ENCODE measurements at places on chromosomes 2 and 18.

GRCh38 chr2:4831751-4832150 lies 860.4 kb upstream of the SOX11 start:
- no peak for DNase-seq

DNA sequence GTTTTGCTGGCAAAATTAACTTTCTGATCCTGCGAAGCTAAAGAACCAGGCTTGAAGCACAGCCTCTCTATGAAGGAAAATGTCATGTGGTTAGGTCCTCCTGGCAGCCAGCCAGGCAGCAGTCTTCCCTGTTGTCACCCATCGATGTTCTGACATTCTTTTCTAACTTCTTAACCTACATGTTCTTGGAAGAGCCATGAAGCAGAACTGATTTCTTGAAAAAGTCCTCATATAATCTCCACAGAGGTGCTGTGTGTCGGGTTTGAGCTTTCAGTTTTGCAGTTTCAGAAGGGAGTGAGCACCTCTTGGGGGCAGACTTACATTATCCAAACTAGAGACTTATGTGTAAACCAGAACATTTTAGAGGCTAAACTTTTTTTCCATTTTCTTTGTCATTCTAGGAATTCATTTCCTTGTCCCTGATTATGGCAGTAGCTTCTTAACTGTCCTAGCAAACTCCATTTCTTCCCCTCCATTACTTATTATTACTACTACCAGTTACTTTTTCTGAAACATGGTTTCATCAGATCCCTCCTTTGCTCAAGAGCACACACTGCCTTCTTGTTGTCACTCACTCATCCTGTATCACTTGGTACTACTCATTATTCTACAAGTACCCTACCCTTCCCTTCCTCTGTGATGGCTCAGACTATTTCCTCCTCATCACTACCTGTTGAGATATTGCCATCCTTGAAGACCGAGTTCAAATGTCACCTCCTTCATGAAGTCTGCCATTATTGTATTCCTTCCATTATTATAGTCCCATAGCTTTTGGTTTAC lies 31.1 kb downstream of the DOK1 start:
- DNase-seq: no peak

DNA sequence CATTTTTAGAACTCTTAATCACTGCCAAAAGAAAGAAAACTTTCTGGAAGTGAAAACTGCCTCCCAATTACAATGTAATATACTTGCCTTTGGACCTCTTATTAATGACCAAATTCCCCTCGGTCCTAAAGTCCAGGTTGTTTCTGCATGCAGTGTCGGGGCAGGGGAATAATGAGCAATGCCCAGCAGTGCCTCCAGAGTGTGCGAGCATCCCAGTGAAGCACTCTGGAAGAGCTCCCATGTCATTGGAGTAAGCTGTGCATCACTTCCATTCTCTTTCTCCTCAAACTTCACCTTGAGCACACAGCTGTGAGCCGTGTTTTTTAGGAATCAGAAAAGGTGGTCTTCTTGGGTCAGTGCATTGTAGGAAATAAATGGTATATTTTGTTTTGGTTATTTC lies 107.1 kb downstream of the SH3RF3 start:
- no peak for DNase-seq

GRCh38 chr2:44679990-44680389 lies 261.5 kb upstream of the SIX3 start:
- no peak for DNase-seq

DNA sequence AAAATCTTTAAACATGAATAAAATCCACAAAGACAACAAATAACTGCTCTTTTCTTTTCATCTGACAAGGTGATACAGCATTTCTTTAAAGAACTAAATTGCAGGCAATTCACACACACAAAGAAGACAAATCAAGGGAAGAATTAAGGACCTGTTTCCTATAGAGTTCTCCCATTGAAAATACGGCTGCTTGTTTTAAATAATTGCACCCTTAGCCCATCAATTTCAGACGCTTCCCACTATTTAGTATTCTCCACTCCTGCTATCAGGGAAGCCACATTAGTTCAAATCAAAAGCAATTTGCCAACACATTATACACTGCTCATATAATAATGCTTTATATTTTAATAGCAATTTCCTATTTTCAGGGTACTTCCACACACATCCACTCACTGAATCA lies 11.3 kb downstream of the CMPK2 start:
- no peak for DNase-seq

GRCh38 chr2:234292205-234292961 lies 204.5 kb downstream of the ARL4C start:
- no peak for DNase-seq

DNA sequence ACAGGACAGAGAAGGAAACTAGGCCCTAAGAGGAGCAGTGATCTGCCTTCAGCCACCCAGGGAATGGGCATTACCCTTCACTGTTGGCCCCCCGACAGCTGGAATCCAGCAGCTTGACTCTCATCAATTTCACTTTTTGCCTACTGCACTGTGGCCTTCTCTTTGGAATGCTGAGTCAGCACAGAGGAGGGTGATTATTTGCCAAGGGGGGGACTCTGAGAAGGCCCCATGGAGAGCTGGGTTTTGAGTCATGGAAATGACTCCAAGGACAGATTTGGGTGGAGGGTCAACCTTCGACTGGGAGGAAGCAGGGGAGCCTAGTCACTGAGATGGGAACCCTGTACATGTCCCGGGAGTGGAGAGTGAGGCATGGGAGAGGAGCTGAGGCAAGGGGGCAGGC lies 38.1 kb upstream of the NTSR2 start:
- no peak for DNase-seq

DNA sequence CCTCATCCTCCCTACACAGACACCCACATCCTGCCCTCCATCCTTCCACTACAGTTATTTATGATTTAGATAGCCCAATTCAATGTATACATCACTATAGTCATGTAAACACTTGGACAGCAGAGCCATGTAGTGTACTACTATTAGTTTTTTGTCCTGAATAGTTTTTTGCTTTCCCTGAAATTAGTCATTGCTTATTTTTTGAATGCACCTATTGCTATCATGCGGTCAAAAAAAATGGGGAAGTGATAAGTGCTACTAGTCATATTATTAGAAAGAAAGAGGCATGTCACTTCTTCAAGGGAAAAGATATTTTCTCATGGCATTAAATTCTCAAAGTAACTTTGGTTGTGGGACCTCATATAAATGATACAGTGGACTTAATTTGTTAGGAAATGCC lies 6.8 kb upstream of the GREB1 start:
- DNase-seq: no peak

- DNase-seq: no peak
Measured at GRCh38 chr2:65026704-65027464, 29.3 kb upstream of the CEP68 start.

GRCh38 chr2:223047260-223047761 lies 4.7 kb upstream of the KCNE4 start:
- DNase-seq: no peak

- peak; percentile 82 for DNase-seq
Measured at GRCh38 chr2:120735746-120736170, at the start of gene GLI2. TSS of gene GLI2 (plus strand) at chr2:120735868. CDS start at chr2:120797321, 61,453 bp downstream.

GRCh38 chr2:9762164-9762563 lies 81.1 kb upstream of the TAF1B start:
- DNase-seq: no peak

DNA sequence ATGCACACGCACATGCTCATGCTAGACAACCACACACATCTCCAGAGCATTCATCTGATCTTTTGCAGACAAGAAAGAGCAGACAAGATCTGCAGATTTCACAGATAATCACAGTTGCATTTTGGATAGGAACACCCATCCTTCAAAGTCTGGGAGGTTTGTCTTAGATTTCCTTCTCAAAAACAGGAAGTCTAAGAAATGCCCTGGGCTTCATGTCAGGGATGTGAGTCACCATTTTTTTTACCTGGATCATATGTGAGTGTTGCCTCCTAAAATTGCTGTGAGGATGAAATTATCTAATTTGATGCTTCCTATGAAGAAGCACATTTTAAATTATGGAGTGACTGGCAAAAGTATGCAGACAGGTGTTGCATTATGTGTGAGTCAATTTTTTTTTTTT lies 46.1 kb downstream of the SRD5A2 start:
- no peak for DNase-seq

- no peak for DNase-seq
Measured at GRCh38 chr18:37230768-37231167, 334.8 kb downstream of the CELF4 start.

GRCh38 chr2:213834746-213835145 lies 550.5 kb downstream of the SPAG16 start:
- DNase-seq: no peak

- no peak for DNase-seq
Measured at GRCh38 chr2:239150125-239151011, 250.5 kb downstream of the HDAC4 start.

- DNase-seq: no peak
Measured at GRCh38 chr2:118670276-118670675, 177.2 kb downstream of the EN1 start.

- DNase-seq: no peak
Measured at GRCh38 chr18:24195296-24196053, 56.6 kb downstream of the CABYR start.

DNA sequence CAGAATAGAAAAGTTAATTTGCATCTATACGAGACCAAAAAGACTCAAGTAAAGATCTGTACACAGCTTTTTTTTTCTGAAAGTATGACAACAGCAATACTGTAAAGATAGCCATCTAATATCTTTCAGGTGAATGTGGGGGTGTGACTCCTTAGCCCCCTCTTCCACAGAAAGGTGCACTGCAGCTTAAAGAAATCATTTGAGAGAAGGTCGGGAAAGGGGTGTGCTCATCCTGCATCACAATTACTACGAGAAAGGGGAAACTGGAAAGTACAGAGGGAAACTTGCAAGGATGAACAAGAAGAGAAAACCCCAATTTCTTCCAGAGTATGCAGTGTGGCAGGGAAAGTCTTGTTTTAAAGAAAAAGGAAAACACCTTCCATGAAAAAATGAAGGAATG lies 255.6 kb downstream of the CCDC178 start:
- no peak for DNase-seq

- DNase-seq: no peak
Measured at GRCh38 chr2:234203135-234203984, 152.9 kb downstream of the SPP2 start.

Measured in left lung (tissue), 14 donors.